H9 (cell line): ENCODE measurements at places on chromosomes 5 and 9. TPM values are rescaled to one million over a fixed set of nuclear protein-coding genes. Genes with fewer than 3 reads are reported as not detected.
A peak's percentile ranks its signal among the peaks of the same experiment; 100 is the strongest.

TMOD1 gene
- 0.72 and 0.98 TPM in 2 replicates for total RNA-seq

TAS2R1 gene
- not detected in 2 replicates for total RNA-seq

DNA sequence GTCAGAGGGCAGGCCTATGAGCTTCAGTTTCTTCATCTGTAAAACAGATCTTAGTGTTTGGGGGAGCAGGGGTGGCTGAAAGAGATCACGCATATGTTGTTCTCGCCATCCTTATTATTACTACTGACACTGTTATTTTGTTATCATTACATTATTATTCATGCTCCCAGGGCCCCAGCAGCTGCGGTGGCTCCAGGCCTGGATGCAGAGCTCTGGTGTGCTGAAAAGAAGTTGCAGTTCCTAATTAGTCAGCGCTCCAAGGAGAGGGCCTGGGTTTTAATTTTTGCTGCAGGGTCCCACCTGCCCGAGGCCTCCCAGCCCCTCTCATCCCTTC, 19.5 kb downstream of the CXXC5 start:
- no peak overlapping the region for H3K27ac ChIP-seq
- H3K4me1 ChIP-seq, result peaks cover 21% of the 10 kb centered on the region; the same call in 1 of the 2 replicates
- H3K27me3 ChIP-seq, result no peaks in the 10 kb centered on the region

DNA sequence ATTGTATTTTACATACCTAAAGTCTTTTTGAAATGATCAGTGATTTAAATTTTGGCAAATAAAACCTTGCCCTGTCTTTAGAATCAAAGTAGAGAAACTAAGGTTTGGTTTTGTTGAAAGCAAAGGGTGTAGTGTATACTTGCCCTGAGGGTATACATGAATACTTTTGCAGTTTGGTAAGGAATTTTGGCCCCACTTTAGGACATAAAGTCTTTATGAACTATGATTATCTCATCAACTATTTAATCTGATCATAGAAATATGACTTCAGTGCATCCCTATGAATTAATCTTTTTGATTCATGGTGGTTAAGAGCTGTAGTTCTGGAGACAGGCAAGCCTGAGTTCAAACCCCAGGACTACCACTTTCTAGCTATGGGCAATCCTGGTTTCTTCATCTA, 17.7 kb downstream of the RAD1 start:
- no peak for DNase-seq
- no peak overlapping the region for H3K27ac ChIP-seq
- peaks cover 2% of the 10 kb centered on the region; the same call in 1 of the 3 replicates for H3K36me3 ChIP-seq
- no peak overlapping the region for H3K4me3 ChIP-seq
- no peaks in the 10 kb centered on the region for H3K4me1 ChIP-seq

- H3K27me3 ChIP-seq, result no peaks in the 10 kb centered on the region
- H3K27ac ChIP-seq, result no peak overlapping the region
- H3K36me3 ChIP-seq, result no peaks in the 10 kb centered on the region
Measured at GRCh38 chr5:50738864-50739263, 72.4 kb downstream of the PARP8 start.

CYLC2 gene
- not detected in 2 replicates for total RNA-seq

DNA sequence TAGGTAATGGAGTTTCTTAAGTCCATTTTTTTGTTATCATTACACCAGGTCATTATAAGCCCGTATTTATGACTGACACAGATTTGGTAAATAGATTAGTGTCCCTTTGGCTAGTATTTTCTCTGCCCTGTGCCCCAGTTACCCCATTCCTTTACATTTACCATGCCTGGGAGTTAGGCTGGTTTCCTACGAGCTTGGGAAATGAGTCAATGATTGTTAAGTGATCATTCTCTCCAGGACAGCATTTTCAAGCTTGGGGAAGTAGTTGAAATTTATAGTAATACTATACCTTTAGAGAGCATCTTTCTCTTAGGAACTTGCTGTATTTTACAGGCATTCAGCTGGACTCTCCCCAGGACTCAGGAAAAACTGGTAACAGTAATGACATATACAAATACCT, 573.1 kb downstream of the TLE4 start:
- no peak for DNase-seq
- no peaks in the 10 kb centered on the region for H3K4me1 ChIP-seq
- no peaks in the 10 kb centered on the region for H3K27me3 ChIP-seq
- H3K36me3 ChIP-seq, result peaks cover 1% of the 10 kb centered on the region; the same call in 1 of the 3 replicates

GRCh38 chr5:157069949-157070348, 11.0 kb upstream of the HAVCR1 start:
- H3K4me3 ChIP-seq, result no peak overlapping the region
- no peak for DNase-seq
- no peaks in the 10 kb centered on the region for H3K4me1 ChIP-seq
- no peaks in the 10 kb centered on the region for H3K27me3 ChIP-seq
- H3K27ac ChIP-seq, result no peak overlapping the region
- no peaks in the 10 kb centered on the region for H3K36me3 ChIP-seq

DNA sequence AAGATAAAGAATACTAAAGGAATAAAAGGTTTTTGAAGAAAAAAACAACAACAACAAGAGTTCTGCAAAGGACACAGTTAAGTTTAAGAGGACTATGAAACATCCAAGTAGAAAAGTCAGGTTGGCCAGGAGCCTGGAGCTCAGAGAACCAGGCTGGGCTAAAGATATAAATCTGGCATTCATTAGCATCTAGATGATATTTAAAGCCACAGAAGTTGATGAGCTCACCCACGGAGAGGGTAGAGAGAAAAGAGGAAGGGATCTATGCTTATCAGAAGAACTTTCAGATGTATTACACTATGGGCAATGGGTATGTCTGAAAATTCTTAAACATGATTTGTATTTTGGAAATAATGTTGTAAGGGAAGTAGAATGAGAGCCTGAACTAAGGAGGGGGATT, 9.9 kb downstream of the MIER3 start:
- no peak for DNase-seq
- no peak overlapping the region for H3K27ac ChIP-seq
- peaks cover 88% of the 10 kb centered on the region for H3K36me3 ChIP-seq
- no peaks in the 10 kb centered on the region for H3K27me3 ChIP-seq
- no peaks in the 10 kb centered on the region for H3K4me1 ChIP-seq

FOXE1 gene
- not detected in 2 replicates for total RNA-seq

GRCh38 chr9:37155601-37156000, 35.2 kb downstream of the ZCCHC7 start:
- H3K4me1 ChIP-seq, result no peaks in the 10 kb centered on the region
- no peaks in the 10 kb centered on the region for H3K27me3 ChIP-seq
- no peak overlapping the region for H3K27ac ChIP-seq
- H3K4me3 ChIP-seq, result no peak overlapping the region
- no peak for DNase-seq

ARHGEF39 gene
- 21.6 and 24.4 TPM in 2 replicates for total RNA-seq

- H3K36me3 ChIP-seq, result peaks cover 38% of the 10 kb centered on the region
- no peak overlapping the region for H3K27ac ChIP-seq
- no peaks in the 10 kb centered on the region for H3K27me3 ChIP-seq
- H3K4me3 ChIP-seq, result no peak overlapping the region
- peaks cover 7% of the 10 kb centered on the region; the same call in 1 of the 2 replicates for H3K4me1 ChIP-seq
Measured at GRCh38 chr9:137786511-137786920, 91.1 kb upstream of the CACNA1B start.

DNA sequence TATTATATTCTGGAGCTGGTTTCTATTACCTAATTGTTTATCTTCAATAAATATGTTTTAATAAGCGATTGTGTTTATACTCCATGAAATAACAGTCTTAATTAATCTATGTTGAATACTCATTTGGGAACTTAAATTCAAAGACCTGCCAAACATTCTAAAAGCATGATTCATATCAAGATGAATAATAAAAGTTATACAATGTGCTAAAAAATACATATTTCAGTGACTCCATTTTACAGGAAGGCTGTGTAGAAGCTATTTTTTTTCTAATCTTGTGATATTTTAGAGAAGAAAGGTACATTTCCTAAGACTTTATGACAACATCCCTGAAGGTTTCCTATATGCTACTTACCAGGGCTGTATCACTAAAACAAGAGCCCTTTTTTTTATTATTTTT, 417.9 kb downstream of the NFIB start:
- no peaks in the 10 kb centered on the region for H3K27me3 ChIP-seq
- no peak for DNase-seq
- no peaks in the 10 kb centered on the region for H3K36me3 ChIP-seq
- no peak overlapping the region for H3K4me3 ChIP-seq

PDZD2 gene
- total RNA-seq, result 8.8 and 9.9 TPM in 2 replicates

GRCh38 chr5:88929385-88929784, 46.4 kb upstream of the MEF2C start:
- no peak overlapping the region for H3K27ac ChIP-seq
- no peaks in the 10 kb centered on the region for H3K36me3 ChIP-seq
- H3K27me3 ChIP-seq, result no peaks in the 10 kb centered on the region
- DNase-seq, result no peak

GRCh38 chr9:8816361-8816760, 1016.8 kb upstream of the DMAC1 start:
- no peaks in the 10 kb centered on the region for H3K36me3 ChIP-seq
- H3K27me3 ChIP-seq, result no peaks in the 10 kb centered on the region
- no peak for DNase-seq
- no peak overlapping the region for H3K27ac ChIP-seq
- no peaks in the 10 kb centered on the region; the same call in 1 of the 2 replicates for H3K4me1 ChIP-seq

GRCh38 chr9:136951541-136952320, at the start of gene LCN12:
Gene LCN12, plus strand, starts transcription at chr9:136952273. Its CDS starts 55 bp downstream, at chr9:136952328.
- H3K4me3 ChIP-seq, result peak within 1 kb of the TSS; percentile 35; the same call in 1 of the 3 replicates
- no peak for DNase-seq
- H3K27ac ChIP-seq, result no peak within 1 kb of the TSS
- no peaks in the 10 kb centered on the region for H3K27me3 ChIP-seq
- H3K36me3 ChIP-seq, result no peaks in the 10 kb centered on the region; the same call in 1 of the 2 replicates

DNA sequence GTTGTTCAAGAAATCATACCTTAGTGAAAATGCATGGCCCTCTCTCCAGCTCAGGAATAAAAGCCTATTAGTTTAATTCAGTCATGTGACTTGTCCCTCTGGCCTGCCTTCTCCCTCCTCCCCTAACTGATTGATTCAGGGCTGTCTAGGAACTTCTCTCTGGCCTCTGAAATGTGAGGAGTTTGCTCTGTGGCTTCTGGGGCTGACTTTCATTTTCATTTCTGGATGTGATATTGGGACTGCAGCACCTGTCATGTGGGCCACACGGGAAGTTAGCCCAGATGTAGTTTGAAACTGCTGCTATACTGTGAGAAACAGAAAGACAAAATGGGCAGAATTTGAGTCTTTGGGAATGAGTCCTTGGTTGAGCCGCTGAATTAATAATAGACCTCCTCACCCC, 44.8 kb downstream of the PARP8 start:
- H3K4me1 ChIP-seq, result no peaks in the 10 kb centered on the region
- no peak for DNase-seq
- no peak overlapping the region for H3K27ac ChIP-seq
- H3K27me3 ChIP-seq, result no peaks in the 10 kb centered on the region

- no peak overlapping the region for H3K4me3 ChIP-seq
- H3K4me1 ChIP-seq, result peaks cover 5% of the 10 kb centered on the region; the same call in 1 of the 2 replicates
Measured at GRCh38 chr5:115461093-115461492, 83.5 kb downstream of the FEM1C start.

DNA sequence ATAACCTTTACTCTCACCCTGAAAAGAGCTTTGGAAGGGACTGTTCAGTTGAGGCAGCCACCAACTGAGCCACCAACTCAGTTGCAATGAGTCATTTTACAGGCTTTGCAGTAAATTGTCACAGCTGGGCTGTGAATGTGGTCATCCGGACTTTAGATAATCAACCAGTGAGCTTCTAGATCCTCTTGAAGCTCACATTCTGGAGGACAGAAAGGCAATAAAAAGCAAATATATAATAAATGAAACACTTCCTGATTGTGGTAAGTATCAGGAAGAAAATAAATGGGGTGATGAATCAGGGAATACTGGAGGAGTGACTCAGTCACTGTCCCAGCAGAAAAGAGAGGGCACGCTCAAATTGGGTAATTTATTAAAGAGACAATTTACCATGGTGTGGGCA, 13.2 kb upstream of the C5orf58 start:
- H3K4me3 ChIP-seq, result no peak overlapping the region
- DNase-seq, result no peak
- H3K36me3 ChIP-seq, result no peaks in the 10 kb centered on the region
- no peak overlapping the region for H3K27ac ChIP-seq

SLC34A1 gene
- not detected in 2 replicates for total RNA-seq

DNA sequence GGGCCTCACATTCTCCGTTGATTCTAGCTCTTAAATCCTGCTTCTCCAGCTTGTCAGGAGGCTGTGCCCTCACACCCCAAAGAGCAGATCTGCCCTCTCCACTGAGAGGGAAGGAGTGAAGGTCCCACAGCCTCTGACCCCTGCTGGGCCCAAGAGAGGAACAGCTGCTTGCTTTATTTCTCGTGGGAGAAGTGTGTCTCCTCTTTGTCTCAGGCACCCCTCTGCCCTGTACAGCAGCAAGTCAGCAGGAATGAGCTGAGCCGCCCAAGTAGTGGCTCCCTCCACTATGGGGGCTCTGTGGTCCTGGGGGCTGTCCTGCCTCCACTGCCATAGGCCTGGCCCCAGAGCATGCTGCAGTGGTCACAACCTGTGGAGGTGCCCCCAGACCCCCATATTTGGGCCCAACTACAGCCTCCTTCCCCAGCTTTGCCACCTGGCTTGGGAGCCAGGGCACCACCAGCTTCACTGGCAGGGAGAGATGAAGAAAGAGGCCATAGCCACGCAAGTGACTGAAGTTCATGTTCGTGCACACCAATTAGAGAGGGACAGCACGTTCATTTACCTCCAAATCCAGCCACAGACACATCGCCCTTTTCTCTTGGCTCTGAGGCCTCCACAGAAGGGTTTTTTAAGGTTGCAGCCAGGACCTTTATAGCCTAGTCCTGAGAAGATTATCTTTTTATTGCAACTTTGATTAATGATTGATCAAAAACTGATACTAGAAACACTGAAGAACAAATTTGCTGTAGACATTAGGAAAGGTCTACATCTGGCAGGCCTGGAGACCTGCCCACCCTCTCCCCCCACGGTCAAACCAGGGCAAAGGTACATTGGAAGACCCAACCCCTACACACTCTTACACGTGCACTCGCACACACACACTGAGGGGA, 27.5 kb downstream of the IRF1 start:
- peaks cover 12% of the 10 kb centered on the region; the same call in 1 of the 2 replicates for H3K4me1 ChIP-seq
- H3K4me3 ChIP-seq, result no peak overlapping the region
- H3K27me3 ChIP-seq, result no peaks in the 10 kb centered on the region
- no peak overlapping the region for H3K27ac ChIP-seq

IL3 gene
- not detected in 2 replicates for total RNA-seq

DNA sequence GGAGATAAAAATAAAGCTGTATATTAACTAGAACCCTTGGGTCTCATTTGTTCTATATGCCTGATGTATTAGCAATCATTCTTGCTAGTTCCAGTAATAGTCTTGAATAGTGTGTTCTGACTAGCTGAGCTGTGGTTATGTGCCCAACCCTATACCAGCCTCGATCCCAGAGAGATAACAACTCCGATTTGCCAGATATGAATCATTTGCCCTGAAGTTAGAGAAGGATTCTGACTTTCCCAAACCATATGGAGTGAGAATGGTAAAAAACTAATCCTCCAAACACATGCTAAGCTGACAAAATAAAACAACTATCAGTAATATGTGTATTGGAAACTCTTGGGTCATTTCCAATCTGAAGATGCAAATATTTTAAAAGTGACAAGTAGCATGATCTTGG, 64.8 kb downstream of the ALDH1A1 start:
- peaks cover 8% of the 10 kb centered on the region; the same call in 1 of the 2 replicates for H3K36me3 ChIP-seq
- H3K4me1 ChIP-seq, result no peaks in the 10 kb centered on the region
- no peaks in the 10 kb centered on the region for H3K27me3 ChIP-seq
- H3K4me3 ChIP-seq, result no peak overlapping the region

SUSD3 gene
- 7.8 and 9.0 TPM in 2 replicates for total RNA-seq

SKP2 gene
- 100 and 103 TPM in 2 replicates for total RNA-seq
